Stimulated activated effector memory CD8-positive, alpha-beta T cell treated with anti-CD3 and anti-CD28 coated beads, Interleukin-12 subunit alpha, Interleukin-12 subunit beta, amount 100 ng/mL, for 72 hours (primary cell): ENCODE measurements at places on chromosomes 7 and 10.

- DNase-seq, result no peak
These were observed 68.5 kb downstream of the GNAT3 start for GRCh38 chr7:80443325-80443724.

DNA sequence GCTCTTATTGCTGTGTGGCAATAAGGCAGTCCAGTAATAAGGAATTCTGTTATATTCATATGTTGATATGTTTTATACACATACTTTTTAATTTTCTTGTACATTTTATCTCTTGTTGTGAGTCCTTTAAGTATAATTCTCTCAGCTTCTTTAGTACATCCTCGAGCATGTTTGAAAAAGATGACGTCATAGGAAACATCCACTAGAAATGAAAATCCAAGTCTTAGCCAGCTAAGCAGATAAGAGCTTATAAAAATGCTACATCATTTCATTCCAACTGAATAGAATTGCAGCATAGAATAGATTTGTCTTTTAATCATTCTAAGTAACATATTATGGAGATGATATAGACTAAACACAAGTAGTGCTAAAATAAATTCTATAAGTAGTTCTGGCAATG is 283.7 kb upstream of the FZD1 start:
- DNase-seq, result no peak

- no peak for DNase-seq
These were observed 97.0 kb downstream of the ALOX5 start for GRCh38 chr10:45471059-45471458.

DNA sequence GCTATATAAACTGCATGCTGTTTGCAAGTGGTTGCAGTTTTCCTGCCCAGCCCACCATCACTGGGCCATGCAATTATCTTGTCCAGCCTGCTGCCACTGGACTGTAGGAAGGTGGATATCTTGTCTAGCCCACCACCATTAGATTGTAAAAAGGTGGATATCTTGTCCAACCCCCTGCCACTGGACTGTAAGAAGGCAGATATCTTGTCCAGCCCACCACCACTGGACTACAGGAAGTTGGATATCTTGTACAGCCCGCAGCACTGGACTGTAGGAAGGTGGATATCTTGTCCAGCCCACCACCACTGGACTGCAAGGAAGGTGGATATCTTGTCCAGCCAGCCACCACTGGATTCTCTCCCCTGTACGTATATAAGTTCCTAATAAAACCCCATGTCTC is 69.8 kb downstream of the SKAP2 start:
- no peak for DNase-seq

GRCh38 chr10:97336006-97336405 is 1.5 kb upstream of the FRAT2 start:
- no peak for DNase-seq
